ENCODE measurements at places on chromosomes 6 and 20.

GRCh38 chr6:121651420-121651819, 216.0 kb downstream of the GJA1 start:
- DNase-seq, result no peak

DNA sequence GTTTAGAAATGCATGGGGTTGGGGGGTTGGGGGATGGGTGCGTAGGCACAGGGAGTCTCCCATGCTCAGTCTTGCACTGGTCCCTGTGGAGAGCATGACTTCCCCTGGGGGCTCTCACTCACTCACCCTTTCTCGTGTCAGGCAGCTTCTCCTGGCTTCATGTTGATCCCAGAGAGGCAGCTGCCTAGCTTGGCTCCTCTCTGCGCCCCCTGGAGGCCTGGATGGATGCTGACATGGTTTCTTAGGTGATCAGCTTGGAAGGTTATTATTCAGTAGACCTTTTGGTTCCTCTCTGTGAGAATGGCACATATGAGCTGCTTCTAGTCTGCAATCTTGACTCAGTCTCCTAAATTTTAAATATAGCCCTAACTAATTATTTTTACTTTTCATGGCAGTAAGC, 109.3 kb upstream of the FAM83B start:
- peak; percentile 1 for DNase-seq

DNA sequence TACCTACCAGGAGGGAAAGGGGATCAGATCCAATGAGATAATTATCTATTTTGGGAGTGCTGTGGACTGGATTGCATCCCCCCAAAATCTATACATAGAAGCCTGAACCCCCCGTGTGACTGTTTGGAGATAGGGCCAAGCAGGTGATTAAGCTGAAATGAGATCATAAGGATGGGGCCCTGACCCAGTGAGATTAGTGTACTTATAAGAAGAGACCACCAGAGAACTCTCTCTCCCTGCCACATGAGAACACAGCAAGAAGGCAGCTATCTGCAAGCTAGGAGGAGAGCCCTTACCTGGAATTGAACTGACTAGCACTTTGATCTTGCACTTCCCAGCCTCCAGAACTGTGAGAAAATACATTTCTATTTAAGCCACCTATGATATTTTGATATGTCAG, 132.2 kb upstream of the NOX3 start:
- no peak for DNase-seq

DNA sequence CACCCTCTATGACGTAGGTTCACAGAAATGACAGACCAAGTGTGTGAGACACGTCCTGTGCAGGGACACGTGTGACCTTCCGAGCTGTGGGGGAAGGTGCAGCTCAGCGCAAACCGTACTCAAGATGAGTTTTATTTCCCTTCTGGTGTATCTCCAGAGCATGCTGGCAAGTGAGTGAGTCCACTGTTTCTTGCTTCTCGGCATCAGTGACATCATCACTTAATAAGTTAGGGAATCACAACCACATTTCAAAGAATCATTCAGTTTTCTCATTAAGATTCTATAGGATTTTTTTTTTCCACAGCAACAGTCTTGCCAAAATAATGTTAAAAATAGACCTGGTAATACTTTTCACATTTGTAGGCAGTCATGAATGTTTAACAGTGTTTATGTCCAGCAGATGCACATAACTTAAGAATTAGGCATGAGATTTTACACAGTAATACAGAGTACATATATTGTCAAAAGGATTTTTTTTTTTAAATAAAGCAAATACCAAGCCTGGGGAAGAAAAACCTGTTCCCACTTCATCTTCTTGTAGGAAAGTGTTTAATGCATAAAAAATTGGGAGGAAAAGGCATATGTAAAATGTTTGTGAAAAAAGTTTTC, 417.8 kb downstream of the CDC5L start:
- no peak for DNase-seq

DNA sequence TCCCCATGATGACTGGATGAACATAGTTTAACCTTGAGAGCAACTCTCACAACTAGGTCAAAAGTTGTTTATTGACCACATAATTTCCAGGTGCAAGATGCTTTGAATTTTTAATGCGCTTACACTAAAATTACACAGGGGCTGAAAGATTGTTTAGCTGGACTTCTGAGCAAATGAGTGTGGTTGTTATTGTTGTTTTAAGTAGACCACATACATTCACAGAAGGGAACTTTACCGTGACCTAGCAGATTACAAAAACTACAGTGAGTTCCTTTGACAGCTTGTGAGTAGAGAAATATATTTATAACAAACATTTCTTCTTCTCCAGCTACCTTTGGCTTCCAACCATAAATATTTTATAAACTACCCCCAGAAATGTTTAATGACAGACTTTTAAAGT, 178.9 kb downstream of the UST start:
- no peak for DNase-seq

- no peak for DNase-seq
These were observed 18.9 kb upstream of the ADGRF5 start for GRCh38 chr6:46940433-46941226.

DNA sequence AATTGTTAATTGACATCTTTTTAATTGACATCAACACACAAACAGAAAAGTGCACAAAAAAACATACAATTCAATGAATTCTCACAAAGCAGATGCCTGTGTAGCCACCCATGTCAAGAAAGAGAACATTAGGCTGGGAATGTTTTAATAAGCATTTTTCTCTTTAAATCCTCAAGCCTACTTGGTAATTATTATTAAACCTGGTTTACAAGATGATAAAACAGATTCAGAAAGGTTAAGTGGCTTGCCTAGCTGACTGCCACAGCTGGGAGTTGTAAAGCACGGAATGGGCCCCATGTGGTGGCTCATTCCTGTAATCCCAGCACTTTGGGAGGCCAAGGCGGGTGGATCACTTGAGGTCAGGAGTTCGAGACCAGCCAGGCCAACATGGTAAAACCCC, 90.0 kb upstream of the AKAP12 start:
- no peak for DNase-seq

GRCh38 chr20:47241345-47241781, 115.1 kb downstream of the ZMYND8 start:
- DNase-seq, result no peak

- no peak for DNase-seq
These were observed 35.0 kb downstream of the FOXF2 start for GRCh38 chr6:1424306-1424927.
